ENCODE measurements at places on chromosomes 1 and 21.

- DNase-seq = no peak
Observed at GRCh38 chr1:68653882-68654281, 157.0 kb upstream of the DEPDC1 start.

DNA sequence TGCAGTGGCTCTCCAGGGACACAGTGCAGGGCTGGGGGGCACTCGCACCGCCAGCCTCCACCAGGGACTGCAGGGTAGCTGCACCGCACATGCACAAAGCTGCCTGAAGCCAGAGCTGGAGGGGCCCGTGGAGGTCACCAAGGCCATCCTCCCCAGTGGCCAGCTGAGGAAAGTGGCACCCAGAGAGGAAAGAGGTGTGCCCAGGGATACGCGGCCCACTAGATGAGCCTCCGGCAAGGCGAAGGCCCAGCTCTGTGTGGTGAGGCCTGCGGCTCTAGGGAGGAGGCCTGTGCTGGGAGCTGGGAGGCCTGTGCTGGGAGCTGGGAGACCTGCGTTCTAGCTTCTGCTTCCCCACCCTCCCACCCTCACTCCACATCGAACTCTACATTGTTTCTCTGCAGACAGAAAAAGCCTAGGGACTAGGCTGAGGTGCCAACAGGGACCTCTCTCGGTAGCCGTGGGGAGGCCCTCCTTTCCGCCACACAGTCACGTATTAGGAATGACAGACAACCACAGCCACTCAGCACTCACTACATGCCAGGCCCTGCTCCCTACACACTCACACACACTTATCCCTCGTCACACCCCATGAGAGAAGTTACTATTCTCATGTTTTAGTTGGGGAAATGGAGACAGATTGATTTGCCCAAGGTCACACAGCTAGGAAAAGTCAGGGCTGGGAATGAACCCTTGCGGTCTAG is 921 bp upstream of the ASCL5 start:
- DNase-seq = no peak

DNA sequence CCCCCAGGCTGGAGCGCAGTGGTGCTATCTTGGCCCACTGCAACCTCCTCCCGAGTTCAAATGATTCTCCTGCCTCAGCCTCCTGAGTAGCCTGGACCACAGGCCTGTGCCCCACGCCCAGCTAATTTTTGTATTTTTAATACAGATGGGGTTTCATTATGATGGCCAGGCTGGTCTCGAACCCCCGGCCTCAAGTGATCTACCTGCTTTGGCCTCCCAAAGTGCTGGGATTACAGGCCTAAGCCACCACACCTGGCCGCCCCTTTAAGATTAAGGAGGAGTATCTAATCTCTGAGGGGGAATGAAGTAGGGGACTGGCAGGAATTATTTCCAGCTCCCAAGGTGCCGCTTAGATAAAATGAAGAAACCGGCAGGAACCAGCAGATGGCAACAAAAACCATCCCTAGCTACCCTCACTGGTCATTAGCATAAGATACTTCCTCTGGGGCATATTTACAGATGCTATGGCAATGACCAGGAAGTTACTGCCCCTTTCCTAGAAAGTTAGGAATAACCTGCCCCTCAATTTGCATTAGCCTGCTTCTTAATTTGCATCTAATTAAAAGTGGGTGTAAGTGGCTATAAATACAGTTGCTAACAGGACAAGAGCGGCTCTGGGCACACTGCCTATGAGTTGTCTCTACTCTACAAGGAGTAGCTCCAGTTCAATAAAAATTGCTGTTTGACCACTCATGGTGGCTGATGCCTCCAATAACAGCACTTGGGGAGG is 7.1 kb upstream of the NSUN4 start:
- DNase-seq = no peak

DNA sequence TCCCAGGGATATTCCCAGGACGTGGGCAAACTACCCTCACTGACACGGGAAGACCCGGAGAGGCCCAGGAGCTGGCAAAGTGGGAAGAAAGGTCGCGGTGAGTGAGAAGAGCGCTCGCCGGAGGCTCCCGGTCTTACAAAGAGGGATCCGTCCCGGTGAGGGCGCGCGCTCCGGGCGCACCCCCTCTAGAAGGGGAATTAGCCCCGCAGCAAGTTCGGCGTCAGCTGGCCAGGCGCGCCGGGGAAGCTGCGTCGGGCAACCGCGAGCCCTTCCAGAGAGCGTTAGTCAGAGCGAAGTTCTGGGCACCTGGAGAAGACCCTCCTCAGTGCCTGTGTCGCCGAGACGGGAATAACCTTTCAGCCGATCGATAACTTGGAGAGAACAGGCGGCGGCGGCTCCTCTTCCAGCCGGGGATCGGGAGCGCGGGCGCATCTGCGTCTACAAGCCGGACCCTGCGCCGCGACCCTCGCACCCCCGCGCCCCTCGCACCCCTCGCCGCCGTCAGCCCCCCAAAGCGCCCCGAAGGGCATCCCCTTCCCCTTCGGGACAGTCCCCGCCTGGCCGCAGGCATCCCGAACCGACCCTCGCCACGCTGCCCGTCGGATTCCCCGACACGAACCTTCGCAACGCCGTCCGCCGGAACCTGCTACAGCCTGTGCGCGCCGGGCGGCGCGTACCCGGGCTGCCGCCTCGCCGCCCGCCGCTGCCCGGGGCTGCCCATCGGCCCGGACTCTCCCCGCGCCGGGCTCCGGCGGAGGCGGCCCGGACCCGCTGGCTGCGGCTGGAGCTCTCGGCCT is 485 bp downstream of the SIPA1L2 start:
- DNase-seq = peak; percentile 57

GRCh38 chr1:77220687-77221463 is 1.6 kb upstream of the PIGK start:
- no peak for DNase-seq

Data from nephron progenitor cell (in vitro differentiated cells).